IMR-90 (cell line): ENCODE measurements at places on chromosomes 16 and 17.

- no peaks in the 10 kb centered on the region for H3K27me3 ChIP-seq
- DNase-seq, result no peak
- no peak overlapping the region for H3K4me3 ChIP-seq
- peaks cover 17% of the 10 kb centered on the region for H3K36me3 ChIP-seq
- no peak overlapping the region for H3K27ac ChIP-seq
- no peaks in the 10 kb centered on the region; the same call in 1 of the 2 replicates for H3K4me1 ChIP-seq
These were observed 56.4 kb downstream of the ABR start for GRCh38 chr17:1123393-1123831.

DNA sequence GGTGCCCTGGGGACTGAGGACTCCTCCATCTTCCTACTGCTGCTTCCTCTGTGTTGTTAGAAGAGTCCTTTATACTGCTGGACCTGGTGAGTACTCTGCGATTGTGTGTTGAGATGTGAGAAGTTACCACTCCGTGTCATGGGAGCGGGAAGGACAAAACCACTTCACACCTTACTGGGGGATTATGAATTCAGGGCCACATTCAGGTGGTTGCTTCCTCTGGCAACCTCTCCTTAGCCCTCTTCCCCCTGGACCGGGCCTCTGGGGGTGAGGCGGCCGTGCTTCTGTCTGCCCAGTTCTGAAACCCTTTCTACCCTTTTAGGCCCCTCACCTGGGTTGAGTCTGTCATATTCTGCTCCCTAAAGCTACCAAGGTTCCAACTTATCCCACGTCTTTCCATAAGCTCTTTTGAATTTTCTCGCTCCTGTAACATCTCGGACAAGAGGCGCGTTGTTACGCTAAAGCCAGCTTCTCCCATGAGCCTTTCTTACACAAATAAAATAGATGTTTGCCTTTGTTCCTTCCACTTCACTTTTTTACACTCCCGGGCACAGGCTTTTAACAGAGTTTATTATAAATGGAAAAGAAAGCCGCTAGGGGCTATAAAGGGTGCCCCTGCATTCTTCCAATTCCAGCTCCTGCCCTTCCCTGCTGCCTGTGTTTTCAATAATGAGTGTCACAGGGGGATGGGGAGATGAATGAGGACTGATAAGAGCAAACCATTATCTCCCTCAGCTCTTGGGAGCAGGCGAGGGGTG lies 20.7 kb upstream of the CDH13 start:
- H3K27ac ChIP-seq, result no peak overlapping the region
- H3K4me1 ChIP-seq, result no peaks in the 10 kb centered on the region
- DNase-seq, result no peak
- H3K36me3 ChIP-seq, result no peaks in the 10 kb centered on the region
- H3K27me3 ChIP-seq, result peaks cover 19% of the 10 kb centered on the region

DNA sequence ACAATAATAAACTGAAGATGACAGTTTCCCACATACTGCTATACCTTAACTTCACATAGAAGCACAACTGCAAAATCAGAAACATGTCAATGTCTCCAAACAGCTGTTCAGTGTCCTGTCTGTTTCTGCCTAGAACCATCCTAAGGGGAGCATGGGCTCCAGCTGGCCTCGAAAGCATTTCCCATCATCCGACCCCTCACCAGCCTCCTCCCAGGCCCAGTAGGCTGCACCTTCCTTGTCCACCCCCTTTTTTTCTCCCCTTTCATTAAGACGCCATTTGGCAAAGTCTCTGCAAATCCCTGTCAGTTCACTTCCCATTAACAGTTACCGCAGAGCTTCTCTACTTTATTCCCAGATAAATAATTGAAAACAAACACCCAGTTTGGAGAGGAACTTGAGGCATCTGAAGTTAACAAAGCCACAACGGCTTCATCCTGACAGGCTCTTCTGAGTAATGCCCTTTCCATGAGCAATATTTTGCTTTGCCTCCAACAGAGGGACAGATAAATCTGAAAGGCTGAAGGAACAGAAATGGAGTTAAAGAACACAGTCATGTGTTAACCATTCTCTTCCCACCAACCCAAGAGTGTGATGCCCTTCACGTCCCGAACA lies 65.3 kb downstream of the SLC39A11 start:
- H3K27ac ChIP-seq, result peak overlapping the region; percentile 55; the same call in 1 of the 2 replicates
- peak; percentile 58 for DNase-seq
- H3K4me1 ChIP-seq, result peaks cover 11% of the 10 kb centered on the region
- H3K27me3 ChIP-seq, result no peaks in the 10 kb centered on the region

GRCh38 chr16:15976929-15977637 lies 27.7 kb downstream of the ABCC1 start:
- peaks cover 36% of the 10 kb centered on the region for H3K36me3 ChIP-seq
- peak overlapping the region; percentile 92 for H3K27ac ChIP-seq
- no peaks in the 10 kb centered on the region for H3K27me3 ChIP-seq
- H3K4me3 ChIP-seq, result no peak overlapping the region
- peak; percentile 84 for DNase-seq
- peaks cover 25% of the 10 kb centered on the region for H3K4me1 ChIP-seq

DNA sequence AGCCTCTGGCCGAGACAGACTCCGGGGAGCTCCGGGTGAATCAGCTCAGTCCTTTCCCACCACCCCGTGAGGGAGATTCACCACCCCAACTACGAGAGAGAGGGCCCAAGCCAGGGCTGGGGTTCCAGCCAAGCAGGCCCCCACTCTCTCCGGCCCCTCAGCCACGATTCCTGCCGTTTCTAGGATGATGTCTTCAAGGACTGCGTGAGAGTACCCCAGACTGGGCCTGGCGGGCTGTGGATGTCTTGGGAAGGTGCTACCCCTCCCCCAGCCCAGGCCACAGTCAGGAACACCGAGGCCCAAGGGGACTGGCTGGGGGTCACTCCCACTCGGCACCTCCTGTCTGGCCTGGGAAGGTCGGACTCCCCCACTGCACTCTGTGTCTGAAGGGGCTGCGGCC lies 21.6 kb upstream of the PABPN1L start:
- H3K4me3 ChIP-seq, result no peak overlapping the region
- H3K27me3 ChIP-seq, result no peaks in the 10 kb centered on the region; the same call in 1 of the 2 replicates
- H3K4me1 ChIP-seq, result peaks cover 8% of the 10 kb centered on the region; the same call in 1 of the 2 replicates
- no peak overlapping the region for H3K27ac ChIP-seq

GRCh38 chr16:79653373-79653891 lies 52.9 kb upstream of the MAF start:
- H3K36me3 ChIP-seq, result no peaks in the 10 kb centered on the region
- H3K27ac ChIP-seq, result no peak overlapping the region
- DNase-seq, result no peak
- no peaks in the 10 kb centered on the region for H3K27me3 ChIP-seq
